Stimulated activated CD4-positive, alpha-beta T cell treated with anti-CD3 and anti-CD28 coated beads, Interleukin-12 subunit alpha, Interleukin-12 subunit beta, amount 100 ng/mL, for 4 hours (primary cell): ENCODE measurements at places on chromosomes 5 and 9.

GRCh38 chr9:135075234-135076142 lies 12.0 kb upstream of the OLFM1 start:
- no peak for DNase-seq

GRCh38 chr5:105917189-105917588 lies 1753.5 kb downstream of the EFNA5 start:
- no peak for DNase-seq

- no peak for DNase-seq
Observed at GRCh38 chr9:115004545-115004944, 74.2 kb upstream of the TNFSF8 start.

DNA sequence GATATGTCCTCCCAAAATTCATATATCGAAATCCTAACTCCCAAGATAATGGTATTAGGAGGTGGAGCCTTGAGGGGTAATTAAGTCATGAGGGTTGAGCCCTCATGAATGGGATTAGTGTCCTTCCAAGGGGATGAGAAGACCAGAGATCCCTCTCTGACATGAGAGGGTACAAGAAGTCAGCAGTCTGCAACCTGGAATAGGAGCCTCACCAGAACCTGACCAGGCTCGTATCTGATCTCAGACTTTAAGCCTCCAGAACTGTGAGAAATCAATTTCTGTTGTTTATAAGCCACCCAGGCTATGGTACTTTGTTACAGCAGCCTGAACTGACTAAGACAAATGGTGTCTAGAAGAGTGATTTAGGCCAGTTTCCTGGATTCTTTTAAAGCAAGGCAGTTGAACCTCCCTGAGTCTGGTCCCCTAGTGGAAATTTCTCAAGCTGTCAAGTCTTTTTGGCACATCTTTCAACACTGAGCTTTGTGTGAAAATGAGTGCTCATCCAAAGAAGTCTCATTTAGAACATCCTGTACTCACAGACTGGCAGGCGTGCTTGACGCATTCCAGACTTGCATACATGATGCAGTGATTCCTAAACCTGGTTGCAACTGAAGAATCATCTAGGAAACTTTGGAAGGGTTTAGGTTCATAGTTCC lies 254.8 kb upstream of the PPP1R2B start:
- no peak for DNase-seq

DNA sequence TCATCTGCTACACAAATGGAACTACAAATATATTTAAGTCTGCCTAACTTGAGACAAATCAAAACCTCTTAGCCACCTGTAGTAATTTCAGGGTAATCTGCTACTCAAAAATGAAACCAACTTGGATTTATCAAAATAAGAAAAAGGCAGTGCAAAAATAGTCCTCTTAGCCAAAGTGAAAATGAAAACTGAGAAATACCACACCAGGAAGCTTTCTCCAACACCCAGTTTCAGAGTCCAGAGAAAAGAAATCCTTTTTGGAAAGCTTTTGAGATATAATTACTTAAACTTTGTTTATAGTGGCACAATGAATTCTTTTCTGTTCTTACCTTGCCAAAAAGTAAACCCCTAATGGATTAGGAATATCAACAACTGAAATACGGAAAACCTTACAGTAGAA lies 990.4 kb downstream of the EFNA5 start:
- no peak for DNase-seq

DNA sequence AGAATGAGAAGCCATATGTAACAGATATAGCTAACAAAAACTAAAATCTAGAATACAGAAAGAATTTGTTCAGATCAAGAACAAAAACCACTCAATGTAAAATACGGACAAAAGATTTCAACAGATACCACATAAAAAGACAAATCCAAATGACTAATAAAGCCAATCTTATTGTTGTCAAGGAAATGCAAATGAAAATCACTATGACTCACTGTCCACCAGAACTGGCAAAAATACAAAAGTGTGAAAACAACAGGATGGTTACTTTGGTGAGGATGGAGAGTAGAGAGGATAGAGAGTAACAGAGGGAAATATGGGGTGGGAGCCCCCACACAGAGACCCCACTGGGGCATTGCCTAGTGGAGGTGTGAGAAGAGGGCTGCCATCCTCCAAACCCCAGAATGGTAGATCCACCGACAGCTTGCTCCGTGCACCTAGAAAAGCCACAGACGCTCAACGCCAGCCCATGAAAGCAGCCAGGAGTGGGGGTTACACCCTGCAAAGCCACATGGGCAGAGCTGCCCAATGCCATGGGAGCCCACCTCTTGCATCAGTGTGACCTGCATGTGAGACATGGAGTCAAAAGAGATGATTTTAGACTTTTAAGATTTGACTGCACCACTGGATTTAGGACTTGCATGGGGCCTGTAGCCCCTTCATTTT lies 15.2 kb upstream of the RHOBTB3 start:
- no peak for DNase-seq

GRCh38 chr5:116361171-116361967 lies 213.3 kb downstream of the SEMA6A start:
- no peak for DNase-seq

- DNase-seq, result no peak
Observed at GRCh38 chr9:17064558-17064957, 70.3 kb upstream of the CNTLN start.

- DNase-seq, result peak; percentile 3
Observed at GRCh38 chr9:119961774-119962424, 592.7 kb upstream of the BRINP1 start.

DNA sequence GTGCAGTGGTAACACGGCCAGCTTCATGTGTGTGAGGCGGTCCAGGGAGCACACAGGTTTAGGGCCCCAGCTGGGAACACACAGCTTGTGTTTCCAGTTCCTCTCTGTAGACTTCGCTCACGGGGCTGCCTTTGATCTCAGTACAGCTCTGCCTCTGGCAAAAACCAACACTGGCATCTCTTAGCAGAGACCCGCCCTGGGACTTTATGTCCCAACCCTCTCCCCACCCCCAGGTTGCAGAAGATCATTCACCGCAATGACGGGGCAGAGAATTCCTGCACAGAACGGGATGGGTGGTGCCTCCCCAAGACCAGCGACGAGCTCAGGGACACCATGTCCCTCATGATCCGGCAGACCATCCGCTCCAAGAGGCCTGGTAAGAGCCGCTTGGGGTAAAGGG lies 5.2 kb upstream of the CEL start:
- DNase-seq, result no peak

DNA sequence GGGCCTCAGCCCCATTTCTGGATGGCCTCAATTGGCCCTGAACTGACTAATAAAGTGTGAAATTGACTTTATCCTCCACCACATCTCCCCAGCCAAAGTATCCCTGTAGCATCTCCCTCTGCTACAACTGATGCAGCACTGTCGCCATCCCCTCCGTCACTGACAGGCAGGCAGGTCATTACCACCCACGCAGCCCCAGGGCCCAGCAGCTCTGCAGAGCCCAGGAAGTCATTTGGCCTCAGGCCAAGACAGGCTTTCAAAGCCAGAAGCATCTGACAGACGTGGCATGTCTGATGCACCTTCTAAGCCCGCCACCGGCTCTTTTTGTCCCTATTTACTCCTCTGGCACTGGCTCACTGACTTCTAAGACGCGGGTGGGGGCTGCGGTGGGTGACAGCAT lies 65.3 kb downstream of the ARHGEF37 start:
- DNase-seq, result no peak

DNA sequence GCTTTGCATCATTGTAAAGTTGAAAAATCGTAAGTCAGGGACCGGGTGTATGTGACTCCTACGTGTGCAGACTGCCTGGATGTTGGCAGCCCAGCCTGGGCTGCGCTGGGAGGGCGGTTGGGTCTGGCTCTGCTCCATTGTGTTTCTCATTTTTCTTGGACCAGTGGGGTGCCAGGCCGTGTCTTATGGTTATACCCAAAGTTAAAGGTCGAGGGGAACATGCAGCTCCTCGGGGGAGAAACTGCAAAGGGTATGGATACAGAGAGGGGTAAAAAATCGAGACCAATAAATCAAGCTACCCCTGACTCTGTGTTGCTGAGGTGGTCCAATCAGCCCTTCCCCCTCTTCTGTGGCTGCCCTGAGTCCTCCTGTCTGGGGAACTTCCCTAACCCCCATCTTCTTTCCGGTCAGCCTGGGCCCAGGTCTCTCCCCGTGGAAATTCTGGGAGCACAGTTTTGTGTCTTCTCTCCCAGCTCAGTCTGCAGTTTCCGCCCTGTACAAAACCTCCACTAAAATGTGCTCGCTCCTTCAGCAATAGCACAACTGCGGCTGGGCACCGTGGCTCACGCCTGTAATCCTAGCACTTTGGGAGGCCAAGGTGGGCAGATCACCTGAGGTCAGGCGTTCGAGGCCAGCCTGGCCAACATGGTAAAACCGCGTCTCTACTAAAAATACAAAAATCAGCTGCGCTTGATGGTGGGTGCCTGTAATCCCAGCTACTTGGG lies 34.1 kb upstream of the UNC5A start:
- DNase-seq, result no peak

DNA sequence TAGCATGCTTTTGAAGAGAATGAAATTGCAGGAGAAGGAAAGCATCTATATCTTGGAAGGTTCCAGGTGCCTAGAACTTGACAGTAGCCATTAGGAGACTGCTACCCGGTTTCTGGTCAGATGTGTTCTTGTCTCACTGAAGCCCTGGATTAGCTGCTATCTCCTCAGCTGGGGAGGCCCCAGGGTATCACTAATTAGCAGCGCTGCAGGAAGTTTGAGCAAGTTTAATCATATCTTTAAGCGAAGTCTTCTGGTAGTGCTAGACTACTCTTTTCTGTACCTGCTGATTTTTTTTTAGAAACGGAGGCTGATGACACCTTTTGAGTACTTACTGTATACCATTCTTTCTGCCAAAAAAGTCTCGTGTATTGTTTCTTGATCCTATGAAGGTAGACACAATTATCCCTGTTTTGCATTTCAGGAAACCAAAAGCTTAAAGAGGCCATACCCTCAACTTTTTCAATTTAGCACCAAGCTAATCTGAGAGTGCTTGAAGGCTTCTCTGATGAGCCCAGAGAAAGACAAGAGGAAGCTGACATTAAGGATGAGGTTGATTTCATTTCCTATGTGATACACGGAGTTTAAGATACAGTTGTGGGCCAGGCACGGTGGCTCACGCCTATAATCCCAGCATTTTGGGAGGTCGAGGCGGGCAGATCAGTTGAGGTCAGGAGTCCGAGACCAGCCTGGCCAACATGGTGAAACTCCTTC lies 201.3 kb downstream of the ARHGAP26 start:
- DNase-seq, result no peak

DNA sequence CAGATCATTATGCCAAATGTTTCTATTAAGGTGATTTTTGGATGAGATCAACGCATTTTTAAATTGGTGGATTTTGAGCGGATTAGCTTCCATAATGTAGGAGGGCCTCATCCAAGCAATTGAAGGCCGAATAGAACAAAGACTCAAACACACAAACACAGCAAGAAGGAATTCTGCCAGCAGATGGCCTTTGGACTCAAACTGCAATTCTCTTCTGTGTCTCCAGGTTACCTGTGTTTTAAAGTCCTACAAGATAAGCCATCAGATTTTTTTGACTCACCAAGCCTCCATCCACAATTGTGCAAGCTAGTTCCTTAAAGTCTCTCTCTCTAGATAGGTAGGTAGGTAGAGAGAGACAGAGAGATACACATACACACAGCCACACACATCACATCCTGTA lies 25.5 kb downstream of the CDH6 start:
- DNase-seq, result no peak

DNA sequence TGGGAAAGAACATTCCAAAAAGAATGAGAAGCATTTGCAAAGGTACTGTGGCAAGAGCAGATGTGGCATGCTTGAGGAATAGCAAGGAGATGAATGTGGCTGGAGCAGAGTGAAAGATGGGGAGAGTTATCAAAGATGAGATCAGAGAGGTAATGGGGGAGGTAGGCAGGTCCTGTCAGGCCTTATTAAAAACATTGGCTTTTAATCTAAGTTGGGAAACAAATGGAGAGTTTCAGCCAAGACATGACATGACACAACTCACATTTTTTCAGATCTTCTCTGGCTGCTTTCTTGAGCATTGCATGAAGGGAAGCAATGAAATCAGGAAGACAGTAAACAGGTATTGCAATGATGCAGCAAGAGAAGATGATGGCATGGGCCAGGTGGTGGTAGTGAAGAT lies 120.3 kb downstream of the MUSK start:
- no peak for DNase-seq

DNA sequence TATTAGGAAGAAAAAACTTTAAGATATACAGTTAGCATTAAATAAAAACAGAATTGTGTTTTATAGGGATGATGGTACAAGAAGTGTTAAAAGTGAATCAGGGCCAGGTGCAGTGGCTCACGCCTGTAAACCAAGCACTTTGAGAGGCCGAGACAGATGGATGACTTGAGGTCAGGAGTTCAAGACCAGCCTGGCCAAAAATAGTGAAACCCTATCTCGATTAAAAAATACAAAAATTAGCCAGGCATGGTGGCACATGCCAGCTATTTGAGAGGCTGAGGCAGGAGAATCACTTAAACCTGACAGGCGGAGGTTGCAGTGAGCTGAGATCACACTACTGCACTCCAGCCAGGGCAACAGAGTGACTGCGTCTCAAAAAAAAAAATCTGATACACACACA lies 282.9 kb upstream of the ATP10B start:
- no peak for DNase-seq

GRCh38 chr5:52757527-52757926 lies 30.2 kb upstream of the ITGA1 start:
- no peak for DNase-seq

GRCh38 chr5:10445352-10445751 lies 3.7 kb downstream of the ROPN1L start:
- no peak for DNase-seq

DNA sequence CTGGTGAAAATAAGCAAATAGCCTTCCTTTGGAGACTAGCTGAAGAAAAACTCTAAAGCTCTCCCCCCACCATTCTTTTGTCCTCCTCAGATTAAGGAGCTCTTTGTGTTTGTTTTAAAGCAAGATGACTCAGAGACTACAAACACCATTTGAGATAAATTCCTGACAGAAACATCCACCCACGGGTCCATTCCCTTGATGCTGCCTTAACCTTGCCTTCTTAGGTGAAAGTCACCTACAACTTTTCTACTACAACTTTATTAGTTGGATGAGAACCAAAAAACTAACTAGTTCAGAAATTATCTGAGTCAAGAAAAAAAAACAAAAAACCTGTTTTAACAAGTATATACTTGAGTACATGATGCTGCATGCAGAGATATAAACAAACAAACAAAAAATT lies 831.1 kb downstream of the NR2F1-AS1 start:
- no peak for DNase-seq

GRCh38 chr5:25286319-25286718 lies 641.5 kb upstream of the CDH10 start:
- no peak for DNase-seq

- no peak for DNase-seq
Observed at GRCh38 chr9:136396219-136396515, 3.8 kb downstream of the SNAPC4 start.
